ENCODE measurements at places on chromosomes 12 and 14.

DNA sequence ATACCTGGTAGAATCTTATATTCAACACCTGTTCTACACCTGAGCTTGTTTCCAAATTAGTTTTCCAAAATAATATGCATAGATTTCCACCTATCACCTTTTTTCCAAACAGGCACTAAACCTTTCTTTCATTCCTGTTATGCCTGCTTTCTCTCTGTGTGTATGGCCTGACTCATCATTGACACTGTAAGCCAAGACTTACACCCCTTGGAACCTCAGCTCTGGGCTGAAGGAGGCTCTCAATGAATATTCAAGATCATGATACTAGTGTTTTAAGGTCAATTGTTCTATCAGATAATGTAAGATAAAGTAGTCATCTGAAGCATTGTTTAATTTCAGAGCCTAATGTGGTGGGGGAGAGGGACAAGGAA lies 1193.3 kb downstream of the FLRT2 start:
- DNase-seq = no peak

DNA sequence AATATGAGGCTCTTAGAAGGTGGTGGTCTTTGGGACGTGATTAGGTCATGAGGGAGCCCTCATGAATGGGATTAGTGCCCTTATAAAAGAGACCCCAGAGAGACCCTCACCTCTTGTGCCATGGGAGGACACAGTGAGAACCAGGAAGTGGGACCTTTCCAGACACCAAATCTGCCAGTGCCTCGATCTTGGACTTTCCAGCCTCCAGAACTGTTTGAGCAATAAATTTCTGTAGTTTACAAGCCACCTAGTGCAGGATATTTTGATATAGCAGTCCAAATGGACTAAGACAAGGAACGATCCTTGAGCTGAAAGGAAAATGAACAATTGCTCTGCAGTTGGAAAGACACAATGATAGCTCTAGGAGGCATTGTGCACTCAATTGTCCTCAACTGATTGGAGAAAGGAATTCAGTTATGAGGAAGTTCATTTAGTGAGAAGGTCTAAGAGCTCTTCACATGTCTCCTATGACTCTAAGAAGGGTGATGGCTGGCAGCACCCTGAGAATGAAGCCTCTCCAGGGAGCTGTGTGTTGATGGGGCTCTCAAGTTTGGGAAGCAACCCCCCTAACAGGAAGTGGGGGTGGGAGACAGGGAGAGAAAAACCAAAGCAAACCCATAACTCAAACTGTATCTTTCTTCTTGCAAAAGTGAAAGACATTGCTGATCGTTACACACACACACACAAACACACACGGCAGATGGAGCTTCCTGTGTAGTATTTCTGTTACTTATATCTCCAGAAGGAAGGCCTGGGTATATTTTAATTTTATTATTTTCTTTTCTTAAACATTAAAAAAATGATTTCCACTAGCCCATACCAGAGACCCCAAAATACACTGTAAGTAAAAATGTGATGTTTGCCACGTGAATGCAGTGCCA lies 21.0 kb downstream of the CHST11 start:
- DNase-seq = no peak

DNA sequence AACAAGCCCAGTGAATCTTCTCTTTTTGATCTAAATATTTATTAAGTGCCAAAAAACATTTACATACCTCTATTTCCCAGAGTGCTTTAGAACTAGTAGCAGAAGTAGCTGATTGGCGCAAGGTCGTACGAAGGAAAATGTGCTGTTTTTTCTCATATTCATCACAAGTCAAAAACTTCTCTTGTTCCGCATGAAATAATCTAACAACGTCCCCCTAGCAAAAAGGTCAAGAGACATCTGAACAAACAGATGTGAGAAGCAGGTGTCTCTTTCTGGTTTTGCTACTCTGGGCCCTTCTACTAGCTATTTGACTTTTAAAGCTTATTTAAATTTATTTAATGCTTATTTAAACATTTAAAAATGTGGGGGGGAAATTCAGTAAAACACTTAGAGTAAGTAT lies 117.8 kb downstream of the ITPR2 start:
- no peak for DNase-seq

DNA sequence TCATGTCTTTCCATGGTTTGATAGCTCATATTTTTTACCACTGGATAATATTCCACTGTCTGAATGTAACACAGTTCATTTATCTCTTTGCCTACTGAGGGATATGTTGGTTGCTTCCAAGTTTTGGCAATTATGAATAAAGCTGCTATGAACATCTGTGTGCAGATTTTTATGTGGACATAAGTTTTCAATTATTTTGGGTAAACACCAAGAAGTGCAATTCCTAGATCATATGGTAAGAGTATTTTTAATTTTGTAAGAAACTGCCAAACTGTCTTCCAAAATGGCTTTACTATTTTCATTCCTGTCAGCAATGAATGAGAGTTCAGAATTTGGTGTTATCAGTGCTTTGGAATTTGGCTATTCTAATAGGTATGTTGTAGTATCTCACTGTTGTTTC lies 43.7 kb upstream of the SLC35F4 start:
- no peak for DNase-seq

GRCh38 chr12:112820796-112821195 lies 29.2 kb downstream of the RPH3A start:
- no peak for DNase-seq

DNA sequence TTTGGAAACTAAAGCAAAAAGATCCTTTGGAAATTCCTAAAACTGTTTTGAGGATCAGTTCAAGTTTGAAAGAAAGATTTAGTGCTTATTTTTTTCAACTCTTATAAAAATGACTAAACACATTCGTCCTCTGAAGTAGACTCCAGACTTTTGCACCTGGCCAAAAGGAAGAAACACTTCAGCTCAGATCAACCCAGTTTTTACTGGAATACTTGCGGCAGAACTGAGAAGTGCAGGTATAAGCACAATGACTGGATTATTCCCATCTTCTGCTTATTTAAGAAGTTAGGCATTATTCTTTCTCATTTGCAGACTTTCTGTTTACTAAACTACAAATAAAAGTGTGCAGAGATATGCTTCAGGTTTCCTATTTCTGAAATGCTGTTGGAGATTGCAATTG lies 41.9 kb downstream of the PDE6H start:
- no peak for DNase-seq

- no peak for DNase-seq
These were observed 242.5 kb upstream of the ATP2B1 start for GRCh38 chr12:89951050-89951693.

- no peak for DNase-seq
These were observed 101.7 kb downstream of the KIF21A start for GRCh38 chr12:39341179-39341578.

DNA sequence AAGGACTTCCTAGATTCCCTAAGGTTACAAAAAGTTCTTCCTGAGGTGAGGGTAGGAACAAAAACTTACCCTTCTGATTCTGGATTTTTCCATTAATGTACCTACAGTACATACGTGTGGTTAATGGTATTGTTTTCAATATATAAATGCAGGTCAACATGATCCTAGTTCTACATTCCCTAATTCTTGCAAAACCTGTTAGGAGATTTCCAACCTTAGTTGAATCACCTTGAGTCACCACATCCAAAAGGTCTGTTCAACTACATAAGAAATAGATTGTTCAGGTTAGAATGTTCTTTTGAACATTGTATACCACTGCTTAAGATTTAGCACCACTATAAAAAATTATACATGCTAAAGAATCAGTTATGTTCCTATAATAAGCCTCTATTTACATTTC lies 118.9 kb downstream of the GARIN6 start:
- DNase-seq = no peak

GRCh38 chr12:100061814-100062213 lies 77.1 kb upstream of the ANKS1B start:
- no peak for DNase-seq

- no peak for DNase-seq
These were observed 14.3 kb downstream of the PPP1R12A start for GRCh38 chr12:79920421-79921238.

GRCh38 chr14:52776816-52777215 lies 14.6 kb downstream of the GNPNAT1 start:
- DNase-seq = no peak

GRCh38 chr14:33941718-33942117 lies 9.2 kb downstream of the EGLN3 start:
- DNase-seq = no peak

- DNase-seq = no peak
These were observed 1071.0 kb downstream of the SLC6A15 start for GRCh38 chr12:83841620-83842019.
